ENCODE measurements at places on chromosomes 1 and 21.

DNA sequence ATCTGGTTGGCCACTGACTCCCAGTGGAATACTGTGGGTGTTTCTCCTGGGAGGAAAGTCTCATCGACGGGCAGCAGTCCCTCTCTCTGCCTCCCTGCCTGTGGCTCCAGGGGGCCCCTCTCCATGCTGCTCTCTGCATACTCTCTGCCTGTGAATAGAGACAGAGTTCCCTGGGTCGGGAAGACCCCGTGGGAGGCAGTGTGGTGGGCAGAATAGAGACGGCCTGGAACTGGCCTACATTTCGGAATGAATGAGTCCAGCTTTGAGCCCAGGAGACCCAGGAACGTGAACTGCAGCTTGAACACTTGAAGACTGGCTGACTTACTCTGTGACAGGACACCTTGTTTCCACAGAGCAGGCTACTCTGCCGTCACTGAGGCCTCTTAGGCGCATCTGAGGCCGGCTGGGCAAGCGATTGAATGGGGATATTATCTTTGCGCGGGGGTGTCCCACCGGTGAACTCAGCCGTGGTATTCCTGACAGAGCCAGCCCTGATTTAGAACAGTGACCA is 64.0 kb downstream of the KIF21B start:
- no peak for DNase-seq

- DNase-seq, result no peak
These were observed 482 bp downstream of the SLC2A5 start for GRCh38 chr1:9068981-9069325.

DNA sequence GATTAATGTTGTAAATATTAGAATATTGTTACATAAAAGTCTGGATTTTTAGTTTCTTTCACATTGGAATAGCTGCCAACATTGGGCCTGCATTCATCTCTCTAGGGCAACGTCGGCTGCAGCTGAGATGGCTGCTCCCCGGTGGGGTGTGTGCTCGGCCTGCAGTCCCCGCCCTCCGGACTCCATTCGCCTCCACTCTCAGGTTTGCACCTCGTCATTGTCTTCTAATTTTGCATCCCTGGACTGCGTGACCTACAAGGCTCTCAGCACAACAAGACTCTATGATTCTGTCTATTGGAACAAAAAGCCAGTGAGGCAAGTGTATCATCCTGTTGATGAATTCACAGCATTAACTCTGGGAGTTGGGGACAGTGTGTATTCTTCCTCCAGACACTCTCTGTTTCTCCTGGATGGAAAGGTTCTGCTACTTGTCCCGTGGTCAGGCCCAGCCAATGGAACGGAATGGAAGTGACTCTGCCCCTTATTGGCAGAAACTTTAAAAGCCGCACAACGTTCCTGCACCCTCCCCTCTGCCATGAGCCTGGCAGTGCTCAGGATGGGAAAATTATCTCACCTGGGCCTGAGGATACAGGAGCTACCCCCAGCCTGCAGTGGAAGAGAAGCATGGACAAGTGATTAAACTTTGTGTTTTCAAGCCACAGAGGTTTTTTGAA is 105.0 kb upstream of the SAMD11 start:
- no peak for DNase-seq

DNA sequence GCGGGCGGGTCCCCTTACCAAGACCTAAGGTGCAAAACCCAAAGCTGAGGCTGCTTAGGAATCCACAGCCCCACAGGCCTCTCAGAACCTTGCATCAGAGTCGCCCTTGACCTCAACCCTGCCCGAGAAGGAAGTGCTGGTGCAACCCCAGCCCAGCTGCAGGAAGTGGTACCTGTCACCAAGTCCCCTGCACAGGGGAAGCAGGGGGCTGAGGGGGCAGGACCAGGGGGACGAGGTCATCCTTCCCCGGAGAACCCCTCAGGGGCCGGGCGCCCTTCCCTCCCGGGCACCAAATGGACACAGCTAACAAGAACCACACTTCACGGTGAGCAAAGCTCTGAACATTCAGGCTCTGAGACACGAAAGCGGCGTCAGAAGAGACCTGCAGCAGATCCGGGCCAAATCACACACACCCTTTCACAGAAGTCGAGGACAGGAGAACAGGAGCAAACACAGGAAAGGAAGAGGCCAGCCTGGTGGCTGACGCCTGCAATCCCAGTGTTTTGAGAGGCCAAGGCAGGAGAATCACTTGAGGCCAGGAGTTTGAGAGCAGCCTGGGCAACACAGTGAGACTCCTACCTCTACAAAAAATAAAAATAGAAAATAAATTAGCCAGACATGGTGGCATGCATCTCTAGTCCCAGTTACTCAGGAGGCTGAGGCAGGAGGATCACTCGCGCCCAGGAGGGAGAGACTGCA is 6.4 kb downstream of the ITGB2 start:
- no peak for DNase-seq

DNA sequence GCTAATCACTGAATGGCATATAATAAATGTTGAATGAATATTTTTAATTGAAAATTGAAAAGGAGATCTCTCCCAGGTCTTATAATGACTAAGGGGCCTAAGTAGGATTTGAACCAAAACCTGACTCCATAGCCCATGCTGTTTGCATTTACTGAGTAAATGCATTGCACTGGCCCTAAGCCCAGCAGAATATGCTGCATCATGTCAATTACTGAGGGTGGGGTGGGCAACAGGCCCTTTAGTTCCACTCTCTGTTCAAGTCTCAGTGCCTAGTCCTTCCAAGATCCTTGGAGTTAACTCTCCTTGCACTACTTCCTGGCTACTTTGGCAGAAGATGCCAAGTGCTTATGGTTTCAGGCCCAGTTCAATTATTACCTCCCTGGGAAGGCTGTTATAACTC is 203.8 kb upstream of the DAB1 start:
- no peak for DNase-seq

GRCh38 chr1:226148121-226148648 is 38.4 kb downstream of the ACBD3 start:
- no peak for DNase-seq

DNA sequence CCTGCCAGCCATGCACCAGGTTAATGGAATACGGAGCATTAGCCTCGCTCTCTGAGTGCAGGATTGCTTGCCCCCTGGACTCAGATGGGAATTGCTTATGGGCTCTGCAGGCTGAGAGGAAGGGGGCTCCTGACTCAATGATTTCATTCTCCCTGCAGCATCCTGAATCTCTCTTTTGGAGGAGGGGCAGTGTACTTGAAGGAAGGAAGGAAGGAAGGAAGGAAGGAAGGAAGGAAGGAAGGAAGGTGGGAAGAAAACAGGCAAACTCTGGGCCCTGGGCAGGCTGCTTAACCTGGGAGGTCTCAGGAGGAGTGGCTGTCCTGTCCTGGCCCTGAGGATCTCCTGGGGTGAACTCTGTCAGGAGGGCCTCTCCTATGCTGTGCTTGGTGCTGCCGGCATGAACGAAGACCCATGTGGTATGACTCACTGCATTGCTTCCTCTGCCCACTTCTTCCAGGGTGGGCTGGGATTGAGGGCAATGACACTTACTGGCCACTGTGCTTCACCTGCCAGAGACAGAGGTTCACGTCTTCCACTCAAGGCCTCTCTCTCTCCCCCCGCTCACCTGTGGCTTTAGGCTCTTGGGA is 257.1 kb upstream of the CSF3R start:
- no peak for DNase-seq

GRCh38 chr1:47390843-47391242 is 25.2 kb upstream of the FOXE3 start:
- DNase-seq, result no peak

GRCh38 chr1:212608959-212609700 is 569 bp downstream of the ATF3 start:
- peak; percentile 28 for DNase-seq

DNA sequence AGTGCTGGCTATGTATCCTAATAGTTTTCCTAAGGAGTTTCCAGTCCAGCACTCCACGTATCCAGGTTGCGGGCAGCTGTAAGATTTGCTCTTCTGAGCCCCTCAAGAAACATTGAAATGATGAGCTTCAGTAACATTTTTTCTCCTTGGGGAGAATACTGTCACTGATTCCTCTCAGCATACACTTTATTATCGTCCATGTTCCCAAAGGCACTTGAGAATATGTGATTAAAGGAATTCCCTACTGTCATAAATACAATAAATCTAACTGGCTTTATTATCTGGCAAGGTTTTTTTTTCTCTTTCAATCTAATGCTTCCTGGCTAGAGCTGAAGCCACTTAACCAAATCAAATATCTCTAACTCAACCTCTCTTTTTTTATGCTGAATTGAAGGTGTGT is 359.2 kb upstream of the PKN2 start:
- DNase-seq, result no peak

DNA sequence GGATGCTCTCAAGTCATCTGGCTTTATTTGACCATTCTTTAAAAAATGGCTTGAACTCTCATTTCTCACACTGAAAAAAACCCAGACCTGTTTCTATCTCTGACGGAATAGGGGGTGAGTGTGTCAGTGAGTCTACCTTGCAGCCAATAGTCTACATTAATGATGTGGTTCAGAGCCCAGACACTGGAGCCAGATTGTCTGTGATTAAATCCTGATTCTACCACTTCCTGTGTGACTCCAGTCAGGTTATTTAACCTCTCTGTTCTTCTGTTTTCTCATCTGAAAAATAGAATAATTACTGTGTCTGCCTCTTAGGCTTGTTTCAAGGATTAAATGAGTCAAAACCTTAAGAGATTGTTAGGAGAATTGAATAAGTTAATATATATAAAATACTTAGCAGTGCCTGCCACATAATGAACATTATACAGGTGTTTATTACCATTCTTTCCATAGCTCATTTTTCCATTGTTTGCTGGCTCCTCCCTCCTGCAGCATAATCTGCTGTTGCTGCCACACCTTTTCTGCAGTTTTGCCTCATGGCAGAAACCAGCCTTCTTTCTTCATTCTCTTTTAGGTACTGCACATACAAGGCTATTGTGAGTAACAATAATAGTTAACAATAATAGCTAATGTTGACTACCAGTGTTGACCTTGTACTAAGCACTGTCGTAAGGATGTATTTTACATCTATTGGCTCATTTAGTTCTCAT is 157.6 kb upstream of the IVNS1ABP start:
- DNase-seq, result no peak

DNA sequence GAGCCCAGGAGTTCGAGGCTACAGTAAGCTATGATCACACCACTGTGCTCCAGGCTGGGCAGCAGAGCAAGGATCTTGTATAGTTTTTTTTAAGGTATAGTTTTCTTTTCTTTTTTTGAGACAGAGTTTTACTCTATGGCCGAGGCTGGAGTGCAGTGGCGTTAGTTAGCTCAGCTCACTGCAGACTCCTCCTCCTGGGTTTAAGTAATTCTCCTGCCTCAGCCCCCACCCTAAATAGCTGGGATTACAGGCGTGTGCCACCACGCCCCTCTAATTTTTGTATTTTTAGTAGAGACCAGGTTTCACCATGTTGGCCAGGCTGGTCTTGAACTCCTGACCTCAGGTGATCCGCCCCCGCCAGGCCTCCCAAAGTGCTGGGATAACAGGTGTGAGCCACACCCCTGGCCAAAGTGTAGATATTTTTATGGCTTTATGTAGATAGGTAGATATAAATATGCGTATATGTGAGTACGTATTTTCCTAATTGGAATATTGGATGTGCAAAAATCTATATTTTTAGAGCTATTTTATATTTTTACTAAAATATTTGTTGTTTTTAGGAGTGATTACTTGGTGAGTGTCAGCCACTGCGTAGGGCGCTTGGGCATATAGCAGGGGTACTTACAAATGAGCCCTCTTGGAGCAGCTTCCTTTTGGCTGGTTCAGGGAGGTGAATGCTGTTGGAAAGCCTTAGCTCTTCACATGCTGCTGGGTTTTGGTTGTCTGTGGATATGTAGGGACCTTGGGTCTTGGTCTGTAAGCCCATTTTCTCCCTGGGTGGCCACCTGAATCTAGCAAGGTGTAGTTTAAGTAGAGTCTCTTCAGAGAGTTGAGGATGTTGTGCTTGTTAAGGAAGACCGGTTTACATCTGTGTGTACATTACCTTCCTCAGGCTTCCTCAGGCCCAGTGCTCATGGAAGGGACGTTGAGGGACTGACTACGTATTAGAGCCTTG is 9.5 kb downstream of the KDM4A start:
- no peak for DNase-seq

DNA sequence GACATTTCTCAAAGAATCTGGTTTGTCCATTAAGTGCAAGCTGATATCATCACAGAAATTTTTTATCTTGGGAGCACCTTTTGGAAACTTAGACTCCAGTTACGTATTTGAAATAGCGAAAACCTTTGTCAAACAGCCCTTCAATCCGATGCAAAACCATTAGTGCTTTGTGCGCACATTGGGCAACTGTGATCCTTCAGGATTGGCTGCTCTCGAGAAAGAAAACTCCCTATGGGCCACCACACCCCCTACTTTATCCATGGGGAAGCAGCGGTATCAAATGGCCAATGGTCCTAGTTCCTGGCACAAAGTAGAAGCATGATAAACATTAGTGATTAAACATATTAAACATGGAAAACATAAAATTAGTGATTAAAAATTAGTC is 16.0 kb upstream of the CD55 start:
- DNase-seq, result no peak

DNA sequence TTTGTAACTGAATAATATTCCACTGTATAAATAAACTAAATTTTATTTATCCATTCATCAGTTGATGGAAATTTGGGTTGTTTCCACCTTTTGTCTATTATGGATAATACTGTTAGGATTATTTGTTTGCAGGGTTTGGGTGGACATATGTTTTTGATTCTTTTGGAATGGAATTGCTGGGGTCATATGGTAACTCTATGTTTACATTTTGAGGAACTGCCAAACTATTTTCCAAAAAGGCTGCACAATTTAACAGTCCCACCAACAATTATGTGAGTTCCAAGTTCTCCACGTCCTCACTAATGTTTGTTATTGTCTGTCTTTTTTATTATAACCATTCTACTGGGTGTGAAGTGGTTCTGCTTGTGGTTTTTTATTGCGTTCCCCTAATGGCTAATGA is 4.3 kb upstream of the SERBP1 start:
- no peak for DNase-seq

DNA sequence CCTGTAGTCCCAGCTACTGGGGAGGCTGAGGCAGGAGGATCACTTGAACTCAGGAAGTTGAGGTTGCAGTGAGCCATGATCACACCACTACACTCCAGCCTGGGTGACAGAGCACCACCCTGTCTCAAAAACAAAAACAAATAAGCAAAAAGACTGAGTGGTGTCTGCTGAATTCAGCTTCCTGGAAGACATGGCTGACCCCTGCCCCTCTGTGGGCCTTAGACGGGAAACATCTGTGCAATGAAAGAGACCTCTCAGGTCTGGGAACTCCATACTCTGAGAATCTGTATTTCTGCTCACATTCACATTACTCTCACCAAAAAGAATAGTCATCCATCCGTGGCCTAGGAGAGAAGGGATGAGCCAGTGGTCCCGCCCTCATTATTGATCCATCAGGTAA is 2.0 kb downstream of the HTR1D start:
- no peak for DNase-seq

DNA sequence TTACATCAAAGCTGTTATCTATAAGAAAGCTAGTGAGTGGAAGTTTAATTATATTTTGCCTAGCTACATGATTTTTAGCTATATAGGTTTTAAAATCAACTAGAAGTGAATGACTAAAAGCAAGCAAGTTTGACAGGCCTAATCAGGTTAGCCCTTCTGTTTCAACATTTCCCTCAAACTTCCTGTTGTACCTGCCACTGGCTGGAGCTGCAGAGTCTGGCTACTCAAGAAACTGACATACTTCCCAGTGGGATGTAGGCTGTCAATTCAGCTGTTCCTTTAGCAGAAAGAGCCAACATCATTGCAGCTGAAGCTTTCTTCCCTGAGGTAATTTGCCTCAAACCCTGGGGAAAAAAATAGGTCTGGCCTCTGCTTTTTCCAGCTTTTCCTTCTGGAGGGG is 87.1 kb upstream of the TNR start:
- no peak for DNase-seq

Data from activated gamma-delta T cell (primary cell).